Naive thymus-derived CD8-positive, alpha-beta T cell (primary cell): ENCODE measurements at places on chromosomes 1 and 21. TPM values are rescaled to one million over a fixed set of nuclear protein-coding genes. Genes with fewer than 3 reads are reported as not detected.

The KLHL17 gene
- total RNA-seq: 36.4 TPM

The LCE1F gene
- total RNA-seq: not detected

The PRRX1 gene
- total RNA-seq: not detected

The SUSD4 gene
- 0.52 TPM for total RNA-seq

The PTGFR gene
- total RNA-seq: not detected

The RXFP4 gene
- not detected for total RNA-seq

The FCRL6 gene
- total RNA-seq: 2.1 TPM

The TMEM234 gene
- 24.3 TPM for total RNA-seq

The NTMT2 gene
- total RNA-seq: not detected

The HCRTR1 gene
- not detected for total RNA-seq

The RYR2 gene
- total RNA-seq: not detected

The URB2 gene
- total RNA-seq: 11.2 TPM
